ENCODE measurements at places on chromosomes 4 and X.
A peak's percentile ranks its signal among the peaks of the same experiment; 100 is the strongest.

DNA sequence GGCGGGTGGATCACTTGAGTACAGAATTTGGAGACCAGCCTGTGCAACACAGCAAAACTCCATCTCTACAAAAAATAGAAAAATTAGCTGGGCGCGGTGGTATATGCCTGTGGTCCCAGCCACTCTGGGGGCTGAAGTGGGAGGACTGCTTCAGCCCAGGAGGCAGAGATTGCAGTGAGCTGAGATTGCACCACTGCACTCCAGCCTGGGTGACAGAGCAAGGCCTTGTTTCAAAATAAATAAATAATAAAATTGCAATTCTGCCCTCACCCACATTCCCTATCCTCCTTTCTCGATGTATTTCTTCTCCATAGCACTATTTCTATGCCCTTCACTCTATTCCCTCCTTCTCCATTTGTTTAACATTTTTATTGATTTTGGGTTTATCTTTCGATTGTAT lies 8.7 kb upstream of the SLAIN2 start:
- DNase-seq, result no peak

DNA sequence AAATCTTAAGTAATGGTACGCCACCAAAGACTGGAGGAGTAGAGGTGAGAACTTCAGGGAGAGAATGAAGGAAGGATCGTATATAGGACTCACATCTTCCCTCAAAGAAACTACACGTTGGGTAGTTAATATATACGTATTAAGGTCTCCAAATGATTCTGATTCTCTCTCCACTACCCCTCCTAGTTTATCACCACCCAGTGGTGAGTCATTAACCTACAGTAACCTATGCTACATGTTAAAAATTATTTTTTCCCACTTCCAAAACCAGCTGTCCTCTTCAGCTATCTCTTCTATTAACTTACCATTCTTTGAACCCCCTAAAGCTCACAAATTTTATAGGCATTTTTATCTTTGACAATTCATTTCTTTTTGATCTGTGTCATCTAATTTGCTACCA lies 69.7 kb downstream of the RPS6KA6 start:
- DNase-seq, result no peak

- DNase-seq, result peak; percentile 38
Measured at GRCh38 chrX:331151-331824, 12.7 kb upstream of the GTPBP6 start.

DNA sequence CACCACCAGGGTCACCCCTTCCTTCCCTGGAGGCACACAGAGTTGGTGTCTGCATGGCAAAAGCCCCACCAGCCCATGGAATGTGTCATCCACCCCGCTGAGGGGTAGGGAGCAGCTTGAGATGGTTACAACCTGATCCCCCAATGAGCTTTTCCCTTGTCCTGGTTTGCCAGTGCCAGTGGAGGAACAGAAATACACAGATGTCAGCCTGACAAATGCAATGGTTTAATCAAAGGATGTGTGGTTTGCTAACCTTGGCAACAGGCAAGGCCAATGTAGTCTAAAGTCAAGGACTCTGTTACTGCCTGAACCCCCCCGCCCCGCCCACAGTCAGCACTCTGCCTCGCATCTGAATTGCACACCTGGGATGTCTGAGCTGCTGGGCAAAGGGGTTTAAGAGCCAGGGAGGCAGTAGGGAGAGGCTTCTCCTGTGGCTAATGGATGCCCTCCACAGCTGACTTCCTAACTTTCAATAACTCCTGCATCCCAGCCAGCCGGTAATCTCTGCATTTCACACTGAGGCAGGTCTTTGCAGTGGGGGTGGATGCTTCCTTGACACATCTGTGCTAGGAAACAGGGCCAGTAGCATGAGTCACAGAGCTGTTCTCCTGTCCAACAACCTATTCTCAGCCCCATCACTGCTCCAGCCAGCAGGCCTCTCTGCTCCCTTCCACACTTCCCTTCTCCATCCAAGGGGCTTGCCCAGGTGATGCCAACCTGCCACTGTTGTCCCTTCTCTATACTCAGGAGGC lies 137.5 kb downstream of the AMMECR1 start:
- peak; percentile 70 for DNase-seq

GRCh38 chr4:14575289-14575688 lies 427.0 kb upstream of the CPEB2 start:
- DNase-seq, result no peak

- peak; percentile 9 for DNase-seq
Measured at GRCh38 chr4:23770011-23770410, 119.8 kb downstream of the PPARGC1A start.

DNA sequence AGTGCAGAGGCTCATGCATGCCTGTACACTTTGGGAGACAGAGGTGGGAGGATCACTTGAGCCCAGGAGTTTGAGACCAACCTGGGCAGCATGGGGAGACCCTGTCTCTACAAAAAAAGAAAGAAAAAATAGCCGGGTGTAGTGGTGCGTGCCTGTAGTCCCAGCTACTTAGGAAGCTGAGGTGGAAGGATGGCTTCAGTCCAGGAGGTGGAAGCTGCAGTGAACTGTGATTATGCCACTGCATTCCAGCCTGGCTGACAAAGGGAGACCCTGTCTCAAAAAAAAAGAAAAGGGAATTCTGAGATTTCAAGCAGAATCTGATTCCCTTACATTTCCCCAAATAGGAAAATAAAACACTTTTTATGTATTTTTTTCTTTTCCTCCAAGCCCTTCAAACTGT lies 83.5 kb downstream of the SYNPO2 start:
- no peak for DNase-seq

DNA sequence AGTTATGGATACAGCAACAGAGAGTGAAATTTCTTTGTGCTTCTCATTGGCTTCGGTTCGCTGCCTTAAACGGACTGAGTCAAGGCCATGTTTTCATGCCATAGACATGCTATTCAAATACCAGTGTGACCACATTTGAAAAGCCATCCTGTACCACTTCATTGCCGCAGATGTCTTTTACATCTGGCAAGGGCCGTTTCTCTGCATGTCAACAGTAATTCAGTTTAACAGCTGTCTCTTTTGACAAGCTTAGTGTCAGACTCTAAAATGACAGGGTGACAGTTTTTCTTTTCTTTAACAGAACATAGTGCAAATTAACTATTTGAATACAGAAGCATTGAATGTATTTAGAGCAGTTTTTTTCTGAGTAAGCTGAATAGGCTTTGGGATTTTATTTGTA lies 362.2 kb upstream of the POU3F4 start:
- no peak for DNase-seq

DNA sequence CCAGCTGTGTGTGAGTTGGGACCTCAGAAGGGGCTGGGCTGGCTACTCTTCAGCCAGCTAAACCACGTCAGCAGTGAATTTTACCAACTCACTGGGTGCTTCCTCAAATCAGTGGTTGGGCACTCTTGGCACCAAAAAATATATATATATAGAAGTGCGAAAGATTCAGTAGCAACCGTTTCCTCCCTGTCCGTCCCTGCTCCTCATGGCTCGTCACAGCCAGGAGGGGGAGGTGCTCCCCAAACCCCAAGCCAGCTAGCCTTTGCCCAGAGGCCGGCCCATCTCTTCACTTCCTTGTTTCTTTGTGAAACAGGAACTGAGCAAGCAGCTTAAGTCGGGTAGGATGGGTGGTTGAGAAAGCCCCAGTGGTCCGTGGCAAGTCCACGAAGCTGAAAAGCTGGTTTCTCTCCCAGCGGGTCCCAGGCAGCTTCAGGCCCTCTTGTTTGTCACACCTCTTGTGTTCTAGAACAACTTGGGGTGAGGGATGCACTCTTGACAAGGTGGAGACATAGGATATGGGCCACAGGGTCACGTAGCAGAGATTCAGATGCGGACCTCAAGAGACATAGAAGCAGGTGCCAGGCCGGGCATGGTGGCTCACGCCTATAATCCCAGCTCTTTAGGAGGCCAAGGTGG lies 6.8 kb upstream of the SASH3 start:
- DNase-seq, result no peak

DNA sequence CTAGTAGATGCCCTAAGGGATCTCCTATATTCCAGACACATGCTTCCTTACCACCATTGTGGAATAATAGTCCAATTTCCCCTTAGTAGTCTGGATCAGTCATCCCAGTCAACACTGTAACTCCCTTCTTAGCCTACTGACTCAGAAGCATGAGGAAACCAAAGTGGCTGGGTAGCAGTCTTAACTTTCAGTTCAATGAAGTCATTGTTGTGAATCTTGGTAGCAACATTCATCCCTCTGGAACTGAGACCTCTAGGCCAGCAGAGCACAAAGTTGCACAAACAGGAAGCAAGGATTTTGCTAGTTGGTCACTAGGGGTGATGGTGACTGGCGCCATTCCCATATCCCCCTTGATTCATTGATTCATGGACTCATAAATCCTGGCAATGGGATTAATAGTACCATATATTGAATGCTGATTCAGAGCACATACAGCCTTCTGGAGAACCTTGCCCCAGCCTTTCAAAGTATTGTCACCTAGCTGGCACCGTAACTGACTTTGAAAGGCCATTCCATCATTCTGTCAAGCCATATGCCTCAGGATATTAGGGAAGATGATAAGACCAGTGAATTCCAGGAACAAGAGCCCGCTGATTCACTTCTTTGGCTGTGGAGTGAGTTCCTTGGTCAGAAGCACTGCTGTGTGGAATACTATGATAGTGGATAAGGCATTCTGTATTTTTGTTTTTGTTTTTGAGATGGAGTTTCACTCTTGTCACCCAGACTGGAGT lies 19.7 kb upstream of the GPAT3 start:
- DNase-seq, result peak; percentile 32

- no peak for DNase-seq
Measured at GRCh38 chr4:72613959-72614358, 44.9 kb upstream of the ADAMTS3 start.

- peak; percentile 81 for DNase-seq
Measured at GRCh38 chr4:140943486-140944198, 187.5 kb upstream of the TBC1D9 start.

- no peak for DNase-seq
Measured at GRCh38 chr4:74402692-74403456, 37.9 kb downstream of the EREG start.

DNA sequence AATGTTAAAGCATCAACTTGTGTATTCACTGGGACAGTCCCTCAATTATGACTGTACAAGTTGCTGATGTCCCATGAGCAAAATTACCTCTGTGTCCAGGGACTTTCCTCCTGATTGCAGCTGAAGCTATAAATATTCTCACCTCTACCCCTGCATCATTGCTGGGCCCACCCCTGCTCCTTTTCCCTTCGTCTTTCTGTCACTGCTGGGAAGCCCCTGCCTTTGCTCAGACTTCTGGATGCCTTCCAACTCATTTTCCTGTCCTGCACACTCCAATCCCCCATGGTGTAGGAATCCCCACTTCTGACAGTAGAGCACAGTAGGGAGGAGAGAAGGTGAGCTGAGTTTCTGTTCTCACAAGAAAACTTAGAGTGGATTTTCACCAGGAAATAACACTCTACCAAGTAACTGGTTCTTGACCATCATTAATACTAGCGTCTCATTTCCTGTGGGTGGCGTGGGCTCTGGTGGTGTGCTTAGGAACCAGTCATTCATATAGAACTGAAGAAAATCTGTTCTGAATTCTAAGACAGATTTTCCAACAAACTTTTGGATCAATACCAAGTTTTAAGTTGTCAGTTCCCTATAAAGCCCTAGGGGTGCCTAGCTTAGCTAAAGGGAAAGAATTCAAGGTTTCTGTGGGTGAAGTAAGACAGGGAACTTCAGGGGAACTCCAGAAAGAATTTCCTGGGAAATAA lies 136.2 kb upstream of the MED14 start:
- DNase-seq, result peak; percentile 28

- no peak for DNase-seq
Measured at GRCh38 chr4:43778187-43778915, 670.3 kb downstream of the KCTD8 start.

GRCh38 chr4:175703956-175704600 lies 108.0 kb downstream of the GPM6A start:
- no peak for DNase-seq

DNA sequence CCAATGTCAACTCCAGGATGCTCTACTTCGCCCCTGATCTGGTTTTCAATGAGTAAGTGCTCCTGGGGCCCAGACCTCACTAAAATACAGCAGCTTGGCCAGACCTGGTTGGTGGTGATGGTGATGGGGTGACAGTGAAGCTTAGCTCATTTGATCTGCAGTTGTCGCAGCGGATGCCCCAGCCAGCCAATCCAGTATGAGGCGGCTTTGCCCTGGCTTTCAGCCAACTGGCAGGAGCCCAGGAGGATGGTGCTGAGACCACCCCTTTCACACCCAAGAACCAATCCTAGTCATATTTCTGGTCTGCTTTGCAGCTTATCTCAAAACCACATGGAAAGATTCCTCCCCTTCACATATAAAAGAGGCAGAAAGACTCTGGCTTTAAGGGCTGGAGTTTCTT lies 173.8 kb downstream of the AR start:
- no peak for DNase-seq

- DNase-seq, result no peak
Measured at GRCh38 chr4:22593933-22594332, 78.1 kb upstream of the ADGRA3 start.

GRCh38 chrX:41148553-41148952 lies 63.3 kb downstream of the USP9X start:
- peak; percentile 61 for DNase-seq

- no peak for DNase-seq
Measured at GRCh38 chr4:130722361-130722760, 1626.4 kb downstream of the C4orf33 start.

DNA sequence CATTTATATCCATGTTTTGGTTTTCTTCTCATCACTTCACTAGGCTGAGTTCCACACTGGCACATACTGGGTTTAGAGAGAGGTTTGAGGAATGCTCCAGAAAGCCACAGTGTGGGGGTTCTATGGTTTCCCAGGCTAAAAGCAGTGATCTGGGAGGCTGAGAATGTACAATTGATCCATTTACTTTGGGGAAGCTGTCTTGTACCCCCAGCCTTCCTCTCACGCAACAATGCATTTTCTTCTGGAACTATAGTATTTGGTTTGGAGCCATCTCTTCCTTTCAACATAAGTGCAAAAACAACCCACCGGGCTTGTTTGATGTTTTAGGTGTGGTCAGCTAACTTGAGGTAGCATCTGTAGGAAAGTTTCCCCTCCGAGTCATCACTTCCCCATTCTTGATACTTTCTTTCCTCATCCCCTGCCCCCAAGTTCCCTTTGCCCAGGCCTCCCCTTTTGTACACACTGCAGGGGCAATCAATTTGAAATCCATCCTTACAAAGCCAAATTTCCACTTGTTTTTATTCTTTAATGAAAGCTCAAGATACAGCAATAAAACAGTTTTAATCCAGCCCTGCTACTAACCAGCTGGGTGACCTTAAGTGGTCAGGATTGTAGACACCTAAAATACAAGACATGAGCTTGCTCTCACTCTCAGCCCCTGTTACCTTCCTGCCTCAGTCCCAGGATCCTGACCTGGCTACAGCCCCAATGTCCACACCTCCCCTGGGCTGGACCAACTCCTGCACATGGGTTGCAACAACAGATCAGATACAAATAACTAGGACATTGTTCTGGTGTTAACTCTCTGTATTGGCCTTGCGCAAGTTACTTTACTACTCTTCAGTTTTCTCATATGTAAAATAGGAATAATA lies 109.2 kb downstream of the FHDC1 start:
- no peak for DNase-seq

DNA sequence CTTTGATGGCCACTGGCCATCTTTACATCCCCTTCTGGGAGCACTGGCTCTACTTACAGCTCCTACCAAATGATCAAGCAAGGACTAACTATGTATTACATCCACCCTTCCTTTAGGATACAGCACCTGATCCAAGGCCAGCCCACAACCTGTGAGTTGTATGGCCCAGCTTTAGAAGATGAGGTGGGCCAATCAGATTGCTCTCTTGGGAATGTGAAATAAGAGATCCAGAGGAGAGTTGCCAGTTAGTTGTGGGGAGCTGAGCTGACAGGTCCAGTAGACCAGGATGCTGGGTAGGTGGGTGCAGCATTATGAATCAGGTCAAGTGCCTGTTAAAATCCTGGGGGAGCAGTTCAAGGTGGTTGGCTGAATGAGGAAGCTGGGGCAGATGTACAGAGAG lies 111.5 kb downstream of the GNL3L start:
- no peak for DNase-seq

GRCh38 chr4:84263415-84263814 lies 235.7 kb downstream of the NKX6-1 start:
- DNase-seq, result no peak

Data from fibroblast of pulmonary artery (primary cell).